ENCODE measurements at places on chromosomes 3 and 15. TPM values are rescaled to one million over a fixed set of nuclear protein-coding genes. Genes with fewer than 3 reads are reported as not detected.

GOLGA8M gene
- total RNA-seq = 10.3 TPM

ISLR2 gene
- not detected for total RNA-seq

PFN2 gene
- total RNA-seq = 21.3 TPM

GRAMD1C gene
- 2.1 TPM for total RNA-seq

CILP gene
- 0.44 TPM for total RNA-seq

SAMMSON gene
- total RNA-seq = not detected

MINAR1 gene
- 0.41 TPM for total RNA-seq

DNA sequence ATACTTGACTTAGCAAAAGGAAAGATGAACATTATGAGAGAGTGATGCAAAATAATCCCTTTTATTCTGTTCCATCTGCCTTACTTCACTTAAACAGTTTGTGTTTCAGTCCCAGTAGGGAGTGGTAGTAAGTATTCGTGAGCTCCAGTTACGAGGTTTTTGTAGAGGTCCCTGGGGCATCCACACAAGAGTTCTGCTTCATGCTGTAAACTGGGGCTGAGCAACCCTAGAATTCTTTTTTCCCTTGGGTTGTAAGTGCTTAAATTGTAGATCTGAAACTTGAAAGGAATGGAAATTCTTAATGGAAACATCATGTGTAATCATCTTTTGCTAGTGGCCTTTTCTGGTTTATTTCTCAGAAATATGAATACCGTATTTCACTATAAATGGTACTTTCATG is 79.5 kb downstream of the SEMA6D start:
- H3K36me3 ChIP-seq = no peaks in the 10 kb centered on the region
- no peak overlapping the region for H3K27ac ChIP-seq
- H3K27me3 ChIP-seq = no peaks in the 10 kb centered on the region
- DNase-seq = no peak
- no peak overlapping the region for H3K4me3 ChIP-seq

GRCh38 chr3:168883145-168883544 is 780.4 kb downstream of the MECOM start:
- no peaks in the 10 kb centered on the region for H3K36me3 ChIP-seq
- no peaks in the 10 kb centered on the region for H3K27me3 ChIP-seq
- no peak overlapping the region for H3K4me3 ChIP-seq
- DNase-seq = no peak
- H3K4me1 ChIP-seq = no peaks in the 10 kb centered on the region
- no peak overlapping the region for H3K27ac ChIP-seq

DNA sequence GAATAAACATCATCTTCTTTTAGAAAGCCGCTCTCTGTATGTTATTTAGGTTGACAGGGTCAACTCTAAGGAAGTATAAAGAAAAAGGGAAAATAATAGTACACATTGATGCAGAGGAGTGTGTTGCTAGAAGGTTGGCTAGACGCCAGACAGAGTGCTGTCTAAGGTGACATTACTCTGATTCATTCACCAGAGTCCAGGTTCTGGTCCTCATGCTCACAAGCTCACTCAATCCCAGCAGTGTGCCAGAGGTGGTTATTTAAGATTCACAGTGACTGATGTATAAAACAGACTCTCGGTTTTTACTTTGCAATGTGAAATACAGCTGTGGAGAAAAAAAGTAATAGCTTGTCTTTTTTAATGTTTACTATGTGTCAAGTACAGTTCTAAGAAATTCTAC is 1.7 kb downstream of the CFAP44 start:
- H3K27me3 ChIP-seq = no peaks in the 10 kb centered on the region
- no peak overlapping the region for H3K27ac ChIP-seq
- peaks cover 24% of the 10 kb centered on the region for H3K36me3 ChIP-seq
- DNase-seq = no peak
- H3K4me3 ChIP-seq = no peak overlapping the region

- H3K4me1 ChIP-seq = no peaks in the 10 kb centered on the region
- H3K27ac ChIP-seq = no peak overlapping the region
- H3K4me3 ChIP-seq = no peak overlapping the region
- no peak for DNase-seq
Measured at GRCh38 chr3:159978353-159978752, 10.3 kb upstream of the IL12A start.

GRCh38 chr3:56188201-56188600 is 280.1 kb downstream of the ERC2 start:
- no peaks in the 10 kb centered on the region for H3K4me1 ChIP-seq
- no peak overlapping the region for H3K27ac ChIP-seq
- DNase-seq = no peak

GRCh38 chr3:14413381-14414071 is 11.1 kb downstream of the SLC6A6 start:
- no peaks in the 10 kb centered on the region for H3K27me3 ChIP-seq
- no peak overlapping the region for H3K27ac ChIP-seq
- no peaks in the 10 kb centered on the region for H3K36me3 ChIP-seq
- H3K4me3 ChIP-seq = no peak overlapping the region
- H3K4me1 ChIP-seq = peaks cover 7% of the 10 kb centered on the region

DNA sequence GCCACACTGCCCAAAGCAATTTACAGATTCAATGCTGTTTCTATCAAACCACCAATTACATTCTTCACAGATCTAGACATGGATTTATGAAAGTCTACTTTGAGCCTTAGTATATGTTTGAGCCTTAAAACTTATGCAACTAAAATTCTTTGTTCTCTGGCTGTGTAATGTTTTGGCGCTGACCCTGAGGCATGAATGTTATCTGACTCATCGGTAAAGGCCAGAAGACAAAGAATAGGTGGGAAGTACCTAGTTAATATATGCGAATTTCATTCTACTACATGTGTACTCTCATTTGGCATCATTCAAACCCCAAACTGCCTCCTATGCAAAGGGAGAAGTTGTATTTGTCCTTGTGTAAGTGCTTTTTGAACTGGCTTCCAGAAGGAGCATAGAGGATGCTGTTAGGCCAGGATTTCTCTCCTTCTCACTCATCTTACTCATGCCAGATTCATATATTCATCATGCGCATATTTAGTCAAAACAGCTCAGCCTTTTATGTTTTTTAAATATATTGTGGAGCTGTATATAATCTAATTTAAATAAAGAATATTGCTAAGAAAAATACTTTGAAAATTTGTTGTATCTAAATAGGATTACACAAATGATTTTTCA is 204.2 kb downstream of the NFKBIZ start:
- no peak overlapping the region for H3K4me3 ChIP-seq
- no peak for DNase-seq
- H3K27ac ChIP-seq = no peak overlapping the region
- H3K36me3 ChIP-seq = peaks cover 3% of the 10 kb centered on the region

- peak; percentile 28 for DNase-seq
- H3K4me1 ChIP-seq = peaks cover 3% of the 10 kb centered on the region
- H3K36me3 ChIP-seq = no peaks in the 10 kb centered on the region
- H3K27me3 ChIP-seq = no peaks in the 10 kb centered on the region
Measured at GRCh38 chr3:100254168-100254777, 6.5 kb upstream of the TBC1D23 start.

DNA sequence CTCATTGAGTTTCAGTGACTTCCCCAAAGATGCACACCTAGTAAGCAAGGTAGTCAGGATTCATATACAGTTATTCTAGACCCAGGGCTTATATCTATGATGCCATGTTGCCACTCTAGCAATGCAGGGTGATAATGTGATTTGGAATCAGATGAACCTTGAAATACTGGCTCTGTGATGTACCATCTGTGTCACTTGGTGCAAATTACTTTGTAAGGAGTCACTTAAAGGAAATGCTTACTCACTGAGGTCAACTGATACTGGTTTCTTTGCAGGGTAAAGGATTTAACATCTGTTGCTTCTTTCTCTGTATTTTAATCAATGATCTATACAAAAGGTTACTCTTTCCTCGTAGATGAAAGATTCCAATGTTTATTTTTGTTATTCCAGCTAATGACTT is 10.8 kb downstream of the ASB14 start:
- DNase-seq = no peak
- no peak overlapping the region for H3K27ac ChIP-seq
- H3K4me3 ChIP-seq = no peak overlapping the region
- H3K4me1 ChIP-seq = no peaks in the 10 kb centered on the region
- no peaks in the 10 kb centered on the region for H3K27me3 ChIP-seq

DNA sequence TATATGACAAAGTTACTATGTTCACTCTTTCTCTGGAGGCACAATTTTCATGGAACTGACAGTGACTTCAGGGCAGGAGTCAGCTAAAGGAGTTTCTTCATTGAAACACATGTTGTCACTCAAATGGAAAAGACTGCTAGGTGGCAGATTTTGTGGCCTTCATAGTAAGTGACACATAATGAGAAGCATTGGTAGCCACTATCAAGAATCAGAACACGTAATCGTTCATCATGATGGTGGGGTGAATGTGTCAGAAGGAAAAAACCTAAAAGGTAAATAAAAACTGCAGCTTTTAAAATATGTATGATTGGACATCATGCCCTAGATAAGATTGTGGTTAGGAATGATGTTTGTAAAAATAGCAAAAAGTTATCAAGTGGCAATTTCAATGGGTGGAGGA is 1491.0 kb downstream of the SI start:
- no peaks in the 10 kb centered on the region for H3K4me1 ChIP-seq
- no peak overlapping the region for H3K27ac ChIP-seq
- DNase-seq = no peak
- no peaks in the 10 kb centered on the region for H3K36me3 ChIP-seq

DNA sequence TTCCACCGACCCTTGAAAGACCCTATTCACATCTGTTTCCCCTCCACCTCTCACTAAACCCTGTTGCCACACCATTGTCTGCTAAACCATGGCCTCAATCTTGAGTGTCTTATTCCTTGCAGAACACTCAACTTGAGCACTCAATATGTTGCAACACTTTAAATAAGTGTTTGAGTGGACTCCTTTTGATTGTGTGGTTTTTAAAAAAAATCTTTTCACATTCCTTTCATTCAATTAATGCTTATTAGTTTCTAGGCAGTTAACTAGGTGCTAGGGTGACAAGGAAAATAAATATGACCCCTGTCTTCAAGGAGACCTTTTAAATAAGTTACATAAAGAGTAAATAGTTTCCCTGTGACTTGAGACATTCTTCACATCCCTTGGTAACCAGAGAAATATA is 13.3 kb upstream of the HHLA2 start:
- no peaks in the 10 kb centered on the region for H3K27me3 ChIP-seq
- no peaks in the 10 kb centered on the region for H3K4me1 ChIP-seq
- peaks cover 16% of the 10 kb centered on the region for H3K36me3 ChIP-seq
- DNase-seq = no peak

DNA sequence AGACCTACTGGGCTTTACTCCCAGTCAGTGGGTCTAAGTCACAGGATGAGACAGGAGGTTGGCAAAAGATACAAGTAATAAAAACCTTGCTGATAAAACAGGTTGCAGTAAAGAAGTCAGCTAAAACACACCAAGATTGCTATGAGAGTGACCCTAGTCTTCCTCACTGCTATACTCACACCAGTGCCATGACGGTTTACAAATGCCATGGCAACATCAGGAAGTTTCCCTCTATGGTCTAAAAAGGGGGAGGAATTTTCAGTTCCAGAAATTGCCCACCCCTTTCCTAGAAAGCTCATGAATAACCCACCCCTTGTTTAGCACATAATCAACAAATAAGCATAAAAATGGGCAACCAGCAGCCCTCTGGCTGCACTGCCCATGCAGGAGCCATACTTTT is 966.7 kb upstream of the ROBO1 start:
- H3K4me3 ChIP-seq = no peak overlapping the region
- H3K27me3 ChIP-seq = no peaks in the 10 kb centered on the region

DNA sequence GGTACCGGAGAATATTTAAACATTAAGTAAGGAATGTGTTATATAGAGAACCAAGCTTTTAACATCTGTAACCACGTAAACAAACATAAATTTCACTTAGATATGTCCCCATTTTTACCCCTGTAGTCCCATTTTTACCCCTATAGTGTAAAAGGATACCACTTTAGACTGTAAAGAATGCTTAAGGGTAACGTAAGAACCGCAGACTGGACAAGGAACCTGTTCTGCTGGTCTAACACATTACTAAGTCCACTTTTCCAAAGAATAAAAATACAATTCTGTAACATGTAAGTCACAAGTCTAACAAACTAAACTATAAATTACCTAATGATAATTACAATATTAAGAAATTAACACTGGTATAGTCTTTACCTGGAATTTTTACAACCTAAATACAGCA is 2.9 kb downstream of the SLC12A6 start:
- no peaks in the 10 kb centered on the region for H3K36me3 ChIP-seq
- no peaks in the 10 kb centered on the region for H3K27me3 ChIP-seq
- H3K4me1 ChIP-seq = peaks cover 60% of the 10 kb centered on the region
- DNase-seq = no peak
- peak overlapping the region; percentile 97 for H3K27ac ChIP-seq
- H3K4me3 ChIP-seq = peak overlapping the region; percentile 91

DNA sequence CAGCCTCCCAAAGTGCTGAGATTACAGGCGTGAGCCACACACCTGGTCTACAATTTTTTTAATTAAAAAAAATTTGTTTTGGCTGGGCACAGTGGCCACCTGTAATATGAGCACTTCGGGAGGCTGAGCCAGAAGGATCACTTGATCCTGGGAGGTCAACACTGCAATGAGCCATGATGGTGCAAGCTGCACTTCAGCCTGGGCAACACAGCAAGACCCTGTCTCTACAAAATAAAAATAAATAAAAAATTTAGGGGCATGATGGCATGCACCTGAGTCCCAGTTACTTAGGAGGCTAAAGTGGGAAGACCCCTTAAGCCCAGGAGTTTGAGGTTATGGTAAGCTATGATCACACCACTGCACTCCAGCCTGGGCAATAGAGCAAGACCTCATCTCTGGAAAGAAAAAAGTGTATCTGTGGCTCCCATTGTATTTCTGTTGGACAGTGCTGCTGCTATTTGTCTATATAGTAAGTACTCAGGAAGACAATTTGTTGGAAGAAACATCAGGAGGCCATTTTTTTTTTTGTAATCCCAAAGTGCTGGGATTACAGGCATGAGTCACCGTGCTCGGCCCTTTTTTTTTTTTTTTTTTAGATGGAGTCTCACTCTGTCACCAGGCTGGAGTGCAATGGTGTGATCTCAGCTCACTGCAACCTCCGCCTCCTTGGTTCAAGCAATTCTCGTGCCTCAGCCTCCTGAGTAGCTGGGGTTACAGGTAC is 27.5 kb upstream of the SH3BP5 start:
- no peaks in the 10 kb centered on the region for H3K36me3 ChIP-seq
- no peak for DNase-seq
- H3K27me3 ChIP-seq = no peaks in the 10 kb centered on the region
- H3K4me1 ChIP-seq = peaks cover 57% of the 10 kb centered on the region
- H3K27ac ChIP-seq = no peak overlapping the region
- no peak overlapping the region for H3K4me3 ChIP-seq

- no peak for DNase-seq
- H3K36me3 ChIP-seq = no peaks in the 10 kb centered on the region
- H3K27me3 ChIP-seq = peaks cover 5% of the 10 kb centered on the region
- no peak overlapping the region for H3K4me3 ChIP-seq
- no peaks in the 10 kb centered on the region for H3K4me1 ChIP-seq
- H3K27ac ChIP-seq = no peak overlapping the region
Measured at GRCh38 chr3:151552589-151552988, 91.7 kb upstream of the IGSF10 start.

- no peaks in the 10 kb centered on the region for H3K27me3 ChIP-seq
- H3K4me1 ChIP-seq = peaks cover 13% of the 10 kb centered on the region
- DNase-seq = no peak
Measured at GRCh38 chr15:100116416-100117190, 225.2 kb downstream of the ADAMTS17 start.

Measured in naive thymus-derived CD8-positive, alpha-beta T cell (primary cell).